Caki2 (cell line): ENCODE measurements at places on chromosomes 6 and 20.
A peak's percentile ranks its signal among the peaks of the same experiment; 100 is the strongest.

DNA sequence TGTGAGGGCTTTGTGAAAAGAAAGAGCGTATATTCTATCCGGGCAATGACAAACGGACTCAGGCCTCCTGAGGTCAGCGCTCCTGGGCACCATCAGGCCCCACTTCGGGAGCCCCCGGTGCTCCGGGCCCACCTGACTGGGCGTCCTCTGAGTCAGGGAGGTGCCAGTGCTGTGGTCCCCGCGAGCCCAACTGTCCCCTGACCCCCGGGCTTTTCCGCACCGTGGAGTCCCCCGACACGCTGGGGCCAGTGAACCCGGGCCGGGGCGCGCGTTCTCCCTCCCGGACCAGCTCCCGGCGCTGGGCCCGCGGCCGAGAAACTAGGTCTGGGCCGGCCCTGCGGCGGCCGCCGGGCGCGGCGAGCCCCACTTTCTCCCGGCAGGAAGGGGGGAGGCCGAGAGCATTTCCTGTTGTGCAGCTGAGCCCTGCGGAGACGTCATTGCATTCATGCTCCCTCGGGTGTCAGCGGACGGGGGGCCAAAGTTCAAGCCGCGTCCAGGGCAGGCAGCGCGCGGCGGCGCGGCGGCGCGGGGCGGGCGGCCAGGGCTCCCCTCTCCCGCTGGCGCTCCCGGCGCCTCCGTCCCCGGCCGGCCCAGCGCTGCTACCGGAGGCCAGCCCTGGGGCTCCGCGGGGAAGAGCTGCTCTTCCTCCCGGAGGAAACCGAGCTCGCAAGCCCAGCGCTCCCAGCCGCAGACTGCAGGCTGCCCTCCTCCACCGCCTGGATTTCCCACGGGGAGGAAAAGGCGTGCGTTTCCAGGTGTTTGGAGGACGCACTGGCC is 18.3 kb downstream of the HIVEP2 start:
- peak; percentile 69 for DNase-seq

- no peak for DNase-seq
Measured at GRCh38 chr6:125940247-125941041, 16.1 kb upstream of the HINT3 start.

GRCh38 chr6:16057446-16057845 is 71.4 kb upstream of the MYLIP start:
- no peak for DNase-seq

GRCh38 chr20:3183896-3184612 is 10.7 kb upstream of the LZTS3 start:
- DNase-seq = no peak

DNA sequence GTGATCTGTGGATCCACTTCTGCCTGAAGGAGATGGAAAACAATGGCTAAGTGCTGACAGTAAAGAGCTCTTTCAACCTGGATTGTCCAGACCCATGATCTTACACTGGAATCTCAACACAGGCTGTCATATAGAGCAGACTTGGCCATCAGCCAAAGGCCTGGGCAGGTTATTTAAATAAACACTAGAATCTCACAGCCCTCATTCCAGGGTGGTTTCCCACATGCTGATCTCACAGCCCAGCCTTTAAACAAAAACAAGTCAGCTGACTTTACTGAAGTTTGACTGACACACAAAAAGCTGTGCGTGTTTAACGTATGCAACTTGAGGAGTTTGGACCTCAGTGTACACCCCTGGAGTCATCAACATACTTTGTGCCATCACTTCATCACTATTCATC is 28.4 kb downstream of the SYNDIG1 start:
- DNase-seq = peak; percentile 48

GRCh38 chr6:227074-227782 is 65.1 kb upstream of the DUSP22 start:
- no peak for DNase-seq

- peak; percentile 4 for DNase-seq
Measured at GRCh38 chr20:11654766-11655165, 262.9 kb upstream of the BTBD3 start.

GRCh38 chr6:15938107-15938506 is 190.8 kb upstream of the MYLIP start:
- no peak for DNase-seq

- no peak for DNase-seq
Measured at GRCh38 chr6:115319823-115320222, 740.9 kb downstream of the FRK start.

GRCh38 chr20:9617940-9618339 is 103.5 kb downstream of the LAMP5 start:
- peak; percentile 71 for DNase-seq

- DNase-seq = no peak
Measured at GRCh38 chr6:139270249-139270648, 21.5 kb downstream of the TXLNB start.

- DNase-seq = peak; percentile 63
Measured at GRCh38 chr6:153787341-153787606, 251.8 kb upstream of the OPRM1 start.

DNA sequence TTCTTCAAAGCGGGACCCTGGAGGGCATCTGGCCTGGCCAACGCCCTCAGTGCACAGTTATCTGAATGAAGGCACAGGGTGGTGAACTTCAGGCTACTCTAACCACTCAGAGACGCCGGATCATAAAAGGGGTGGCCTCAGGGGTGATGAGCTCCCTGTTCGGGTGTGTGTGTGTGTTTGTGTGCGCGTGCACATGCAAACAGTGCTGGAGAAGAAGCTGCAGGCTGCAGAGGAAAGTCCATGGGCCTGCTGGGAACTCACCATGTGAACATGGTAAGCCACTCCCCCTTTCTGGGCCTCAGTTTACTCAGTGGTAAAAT is 42.0 kb downstream of the KIAA1755 start:
- no peak for DNase-seq

DNA sequence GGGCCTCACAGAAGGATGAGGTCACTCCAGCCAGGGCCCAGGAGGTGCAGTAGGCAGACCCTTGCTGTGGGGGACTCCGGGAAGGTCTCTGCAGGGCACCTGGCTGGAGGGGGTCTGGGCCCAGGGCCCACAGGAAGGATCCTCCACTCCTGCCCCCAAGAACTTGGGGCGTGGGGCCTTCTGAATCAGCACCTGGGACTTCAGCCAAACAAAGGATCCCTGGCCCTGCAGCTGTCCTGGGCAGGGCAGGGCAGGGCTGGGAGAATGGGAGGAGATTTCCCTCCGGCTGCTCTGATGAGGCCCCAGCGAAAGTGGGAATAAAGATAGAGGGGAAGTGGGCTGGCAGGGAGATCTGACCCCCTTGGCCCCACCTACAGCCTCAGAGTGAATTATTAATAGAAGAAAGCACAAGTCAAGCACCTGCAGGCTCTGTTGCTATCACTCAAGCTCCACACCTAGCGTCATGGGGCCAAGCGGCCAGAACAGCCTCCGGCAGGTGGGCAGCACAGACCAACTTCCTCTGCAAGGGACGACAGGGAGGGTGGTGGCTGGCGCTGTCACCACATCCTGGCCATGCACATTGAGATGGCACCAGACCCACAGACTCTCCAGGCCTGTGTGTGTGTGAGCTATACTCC is 61.6 kb upstream of the MRPS10 start:
- DNase-seq = peak; percentile 55

DNA sequence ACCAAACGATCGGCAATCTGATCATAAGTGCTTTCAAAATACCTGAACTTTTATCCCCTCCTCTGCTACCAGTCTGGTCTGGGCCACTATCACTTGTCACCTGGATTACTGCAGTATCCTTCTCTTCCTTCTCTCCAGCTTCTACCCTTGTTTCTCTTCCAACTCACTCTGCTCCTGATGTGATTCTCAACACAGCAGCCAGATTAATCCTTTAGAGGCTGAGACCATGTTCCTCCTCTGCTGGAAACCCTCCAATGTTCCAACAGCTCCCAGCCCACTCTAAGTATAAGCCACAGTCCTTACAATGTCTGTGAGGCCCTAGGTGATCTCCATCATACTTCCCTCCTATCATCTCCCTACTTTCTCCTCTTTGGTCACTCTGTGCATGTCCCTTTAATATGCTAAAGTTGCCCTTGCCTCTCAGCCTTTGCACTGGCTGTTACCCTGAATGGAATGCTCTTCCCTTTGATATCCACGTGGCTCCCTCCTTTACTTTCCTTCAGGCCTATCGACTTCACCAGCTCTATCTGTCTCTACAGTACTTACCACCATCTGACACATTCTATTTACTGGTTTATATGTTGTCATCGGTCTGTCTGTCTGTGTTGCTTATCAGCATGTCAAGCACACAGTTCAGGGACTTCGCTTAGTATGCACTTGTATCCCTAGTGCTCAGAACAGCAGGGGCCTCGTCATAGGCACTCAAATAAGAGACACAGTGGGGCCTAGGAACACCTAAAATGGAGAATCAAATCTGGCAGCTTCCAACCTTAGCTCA is 35.0 kb upstream of the RNF24 start:
- no peak for DNase-seq

DNA sequence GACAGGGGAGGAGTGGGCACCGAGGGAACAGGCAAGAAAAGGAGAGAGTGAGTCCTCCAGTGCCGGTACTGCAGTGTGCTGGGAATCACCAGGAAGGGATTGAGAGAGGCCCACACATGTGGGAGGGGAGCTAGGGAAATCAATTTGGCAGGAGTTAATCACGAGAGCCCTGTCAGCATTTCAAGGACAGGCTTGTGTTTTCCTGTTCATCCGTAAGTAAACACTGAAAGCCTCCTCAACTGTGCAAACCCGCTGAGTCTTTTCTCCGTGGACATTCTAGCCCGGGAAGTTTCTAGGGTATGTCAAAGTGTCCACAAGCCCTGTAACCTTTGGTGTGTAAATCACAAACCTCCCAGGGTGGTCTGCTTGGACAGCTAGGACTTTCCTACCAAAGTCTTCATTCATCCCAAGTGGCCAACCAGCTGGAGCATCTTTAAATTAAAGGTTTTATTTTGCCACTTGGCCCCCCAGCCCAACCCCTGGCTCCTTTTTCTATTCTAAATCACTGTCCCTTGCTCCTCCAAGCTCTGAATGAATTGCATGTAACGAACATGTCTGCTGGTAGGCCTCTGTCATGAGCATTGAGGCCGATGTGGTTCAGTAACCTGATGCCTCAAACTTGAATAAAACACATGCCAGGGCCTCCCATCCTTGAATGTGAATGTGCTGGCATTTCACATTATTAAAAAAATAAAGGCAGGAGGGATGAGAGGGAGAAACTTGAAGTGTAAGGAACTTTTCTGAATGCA is 149.1 kb downstream of the ZNF217 start:
- DNase-seq = no peak

- DNase-seq = no peak
Measured at GRCh38 chr20:52172392-52173047, 19.1 kb downstream of the ZFP64 start.

DNA sequence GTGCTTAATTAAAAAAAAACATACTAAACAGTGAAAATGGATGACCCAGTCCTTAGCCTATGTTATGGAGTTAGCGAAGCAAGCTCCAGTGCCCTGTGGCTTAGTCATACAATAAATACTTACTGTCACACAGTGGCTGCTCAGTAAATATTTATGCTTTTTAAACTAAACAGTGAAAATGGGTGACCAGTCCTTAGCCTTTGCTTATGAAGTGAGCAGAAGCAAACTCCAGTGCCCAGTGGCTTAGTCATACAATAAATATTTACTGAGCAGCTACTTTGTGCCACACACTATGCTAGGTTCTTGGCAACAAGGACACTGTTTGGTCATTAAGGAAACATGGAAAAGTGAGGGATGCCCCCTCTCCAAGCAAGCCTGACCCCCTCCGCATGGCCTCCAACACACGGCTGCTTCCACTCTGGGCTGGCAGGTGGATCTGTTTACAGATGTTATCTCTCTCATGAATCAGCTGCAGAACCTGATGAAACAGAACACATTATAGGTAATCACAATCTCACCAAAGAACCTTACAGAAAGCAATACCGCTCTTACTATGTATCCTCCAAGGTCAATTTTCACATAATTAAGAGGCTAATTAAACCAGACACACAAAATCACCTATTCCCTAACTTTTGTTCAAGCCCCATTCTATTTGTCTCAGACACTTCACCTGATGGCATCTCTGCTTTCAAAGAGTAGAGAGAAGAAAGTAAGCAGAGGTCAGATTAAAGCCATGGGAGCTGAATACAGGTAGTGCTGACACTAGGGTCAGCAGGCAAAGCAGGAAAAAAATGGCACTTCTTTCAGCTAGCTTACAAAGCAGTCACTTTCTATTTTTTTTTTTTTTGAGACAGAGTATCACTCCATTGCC is 27.3 kb downstream of the CDK5RAP1 start:
- DNase-seq = peak; percentile 99

- DNase-seq = no peak
Measured at GRCh38 chr6:30821862-30822784, 62.2 kb upstream of the DDR1 start.

- no peak for DNase-seq
Measured at GRCh38 chr6:100160930-100161329, 166.9 kb upstream of the MCHR2 start.

- DNase-seq = no peak
Measured at GRCh38 chr6:102355578-102355977, 962.1 kb downstream of the GRIK2 start.

DNA sequence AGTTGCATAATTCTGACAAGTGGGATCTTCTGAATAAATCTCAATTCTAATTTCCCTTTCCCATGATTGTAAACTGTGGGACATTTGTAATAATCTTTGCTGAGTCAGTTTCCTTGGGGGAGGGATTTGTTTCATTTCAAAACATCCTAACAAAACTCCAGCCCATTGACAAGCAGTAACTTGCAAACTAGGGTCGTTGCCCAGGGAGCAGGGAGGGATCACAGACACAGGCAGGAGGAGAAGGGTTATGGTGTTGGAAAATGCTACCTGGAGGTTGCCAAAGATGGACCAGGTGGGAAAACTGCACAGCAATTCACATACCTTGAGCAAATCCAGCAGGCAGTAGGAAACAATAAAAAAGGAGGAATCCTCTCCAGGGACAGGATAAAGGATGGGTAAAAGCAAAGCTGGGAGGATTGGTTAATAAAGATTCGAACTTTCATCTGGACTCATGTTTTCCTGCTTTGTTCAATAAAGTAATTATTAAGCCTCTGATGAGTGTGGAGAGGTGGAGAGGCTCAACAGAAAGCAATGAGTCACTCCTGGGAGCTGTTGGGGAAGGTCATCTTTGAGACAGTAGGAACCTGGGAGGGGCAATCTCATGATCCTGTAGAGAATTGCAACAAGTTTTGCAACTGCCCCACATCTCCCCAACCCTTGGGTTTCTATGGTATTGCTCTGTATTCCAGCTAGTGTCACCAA is 87.3 kb upstream of the AKIRIN2 start:
- DNase-seq = peak; percentile 87

GRCh38 chr6:14464716-14465115 is 347.1 kb downstream of the CD83 start:
- DNase-seq = no peak

DNA sequence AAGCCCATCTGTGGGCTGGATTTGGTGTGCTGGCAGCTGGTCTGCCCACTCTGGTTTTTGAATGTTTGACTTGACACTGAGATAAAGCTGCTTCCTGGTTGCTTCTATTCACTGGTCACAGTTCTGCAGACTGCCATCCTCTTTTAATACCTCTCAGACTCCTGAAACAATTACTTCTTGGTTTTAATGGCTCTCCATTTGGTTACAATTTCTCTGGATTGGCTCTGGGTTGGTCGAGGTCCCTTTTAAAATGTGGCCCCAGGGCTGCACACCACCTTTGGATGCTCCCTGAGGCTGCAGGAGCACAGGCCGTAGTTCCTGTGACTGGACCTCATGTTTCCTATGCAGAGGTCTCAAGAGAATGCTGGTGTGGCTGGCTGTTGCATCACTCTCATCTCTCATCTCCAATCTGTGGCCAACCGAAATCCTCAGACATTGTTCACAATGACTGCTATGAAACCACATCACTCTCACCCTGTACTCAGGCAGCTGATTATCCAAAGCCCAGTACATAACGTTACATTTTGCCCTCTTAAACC is 98.5 kb downstream of the INSM1 start:
- no peak for DNase-seq
